ENCODE measurements at places on chromosomes 6 and 20. TPM values are rescaled to one million over a fixed set of nuclear protein-coding genes. Genes with fewer than 3 reads are reported as not detected.

- no peak overlapping the region for H3K27ac ChIP-seq
- no peaks in the 10 kb centered on the region for H3K36me3 ChIP-seq
- no peak for DNase-seq
- H3K27me3 ChIP-seq, result no peaks in the 10 kb centered on the region
- no peak overlapping the region for H3K4me3 ChIP-seq
These were observed 193.5 kb downstream of the UNC5CL start for GRCh38 chr6:40845553-40845952.

- H3K27me3 ChIP-seq, result peaks cover 10% of the 10 kb centered on the region
- no peak overlapping the region for H3K27ac ChIP-seq
- no peak for DNase-seq
- H3K4me1 ChIP-seq, result no peaks in the 10 kb centered on the region
These were observed 828 bp upstream of the SULF2 start for GRCh38 chr20:47785854-47786764.

- H3K36me3 ChIP-seq, result no peaks in the 10 kb centered on the region
- H3K4me1 ChIP-seq, result no peaks in the 10 kb centered on the region
- H3K27ac ChIP-seq, result no peak overlapping the region
- no peaks in the 10 kb centered on the region for H3K27me3 ChIP-seq
- DNase-seq, result no peak
- H3K4me3 ChIP-seq, result no peak overlapping the region
These were observed 149.0 kb downstream of the MYB start for GRCh38 chr6:135329851-135330803.

DNA sequence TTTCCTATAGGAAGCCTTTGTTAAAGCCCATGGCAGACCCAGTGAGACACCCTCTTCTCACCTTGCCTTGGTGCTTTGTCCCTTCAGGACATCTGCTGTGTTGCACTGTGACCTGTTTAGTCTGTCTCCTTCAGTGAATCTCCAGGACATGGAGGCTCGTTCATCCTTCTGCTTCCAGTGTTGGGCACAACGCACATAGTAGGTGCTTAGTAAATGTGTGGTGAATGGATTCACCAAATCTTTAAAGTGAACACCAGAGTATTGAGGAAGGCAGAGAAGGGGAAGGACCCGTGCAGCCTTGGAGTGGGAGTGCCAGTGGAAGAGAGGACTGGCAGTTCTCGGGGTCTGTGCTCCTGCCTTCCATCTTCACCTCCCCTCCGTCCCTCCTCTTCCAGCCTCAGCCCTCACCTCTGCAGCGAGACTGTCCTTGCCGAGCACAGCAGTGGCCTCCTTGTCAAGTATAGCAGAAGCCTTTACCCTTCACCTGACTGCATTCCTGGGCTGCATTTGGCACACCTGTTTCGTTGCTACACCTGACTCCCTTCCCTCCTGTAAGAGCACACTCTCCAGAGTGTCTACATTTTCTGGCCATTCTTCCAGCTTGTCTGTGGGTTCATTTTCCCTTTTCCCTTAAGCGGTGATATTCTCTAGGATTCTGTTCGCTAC lies 49.2 kb downstream of the ARID1B start:
- H3K27me3 ChIP-seq, result no peaks in the 10 kb centered on the region
- no peak for DNase-seq
- no peaks in the 10 kb centered on the region for H3K36me3 ChIP-seq
- H3K27ac ChIP-seq, result no peak overlapping the region

DNA sequence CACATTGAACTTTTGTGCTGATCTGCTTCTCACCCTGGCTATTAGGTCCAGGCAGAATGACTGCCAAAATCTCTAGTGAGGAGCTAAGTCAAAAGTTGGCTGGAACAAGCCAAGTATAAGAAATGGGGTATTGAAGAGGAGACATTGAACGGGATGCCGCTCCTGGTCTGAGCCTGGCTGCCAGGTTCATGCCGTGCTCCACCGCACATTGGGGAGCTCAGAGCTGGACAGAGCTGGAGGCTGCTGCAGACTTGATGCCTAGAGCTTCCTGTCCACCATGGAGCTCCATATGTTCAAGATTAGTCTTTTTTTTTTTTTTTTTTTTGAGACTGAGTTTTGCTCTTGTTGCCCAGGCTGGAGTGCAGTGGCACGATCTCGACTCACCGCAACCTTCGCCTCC lies 4.1 kb upstream of the IFT52 start:
- no peaks in the 10 kb centered on the region for H3K36me3 ChIP-seq
- H3K4me1 ChIP-seq, result peaks cover 12% of the 10 kb centered on the region
- H3K27me3 ChIP-seq, result no peaks in the 10 kb centered on the region
- DNase-seq, result no peak
- H3K27ac ChIP-seq, result no peak overlapping the region
- H3K4me3 ChIP-seq, result no peak overlapping the region

- no peak for DNase-seq
- no peak overlapping the region for H3K4me3 ChIP-seq
- no peaks in the 10 kb centered on the region for H3K36me3 ChIP-seq
- no peak overlapping the region for H3K27ac ChIP-seq
- no peaks in the 10 kb centered on the region for H3K4me1 ChIP-seq
- no peaks in the 10 kb centered on the region for H3K27me3 ChIP-seq
These were observed 20.2 kb downstream of the GPR6 start for GRCh38 chr6:109998159-109998785.

GRCh38 chr6:153302133-153302532 lies 171.1 kb upstream of the RGS17 start:
- no peaks in the 10 kb centered on the region for H3K27me3 ChIP-seq
- H3K36me3 ChIP-seq, result no peaks in the 10 kb centered on the region
- H3K4me1 ChIP-seq, result no peaks in the 10 kb centered on the region
- no peak overlapping the region for H3K27ac ChIP-seq
- no peak for DNase-seq

DNA sequence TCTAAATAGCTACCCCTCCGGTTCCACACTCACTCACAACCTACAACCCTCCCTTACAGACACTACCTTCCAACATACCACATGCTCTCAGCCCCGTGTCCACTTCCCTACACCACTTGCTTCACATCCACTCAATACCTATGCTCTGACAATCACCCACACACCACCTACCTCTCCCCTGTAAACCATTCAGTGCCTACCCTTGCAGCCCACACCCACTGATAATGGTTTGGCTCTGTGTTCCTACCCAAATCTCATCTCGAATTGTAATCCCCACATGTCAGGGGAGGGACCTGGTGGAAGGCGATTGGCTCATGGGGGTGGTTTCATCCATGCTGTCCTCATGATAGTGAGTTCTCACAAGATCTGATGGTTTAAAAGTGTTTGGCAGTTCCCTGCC lies 9.8 kb upstream of the ZNF343 start:
- no peaks in the 10 kb centered on the region for H3K27me3 ChIP-seq
- H3K36me3 ChIP-seq, result no peaks in the 10 kb centered on the region
- DNase-seq, result no peak
- no peak overlapping the region for H3K4me3 ChIP-seq

DNA sequence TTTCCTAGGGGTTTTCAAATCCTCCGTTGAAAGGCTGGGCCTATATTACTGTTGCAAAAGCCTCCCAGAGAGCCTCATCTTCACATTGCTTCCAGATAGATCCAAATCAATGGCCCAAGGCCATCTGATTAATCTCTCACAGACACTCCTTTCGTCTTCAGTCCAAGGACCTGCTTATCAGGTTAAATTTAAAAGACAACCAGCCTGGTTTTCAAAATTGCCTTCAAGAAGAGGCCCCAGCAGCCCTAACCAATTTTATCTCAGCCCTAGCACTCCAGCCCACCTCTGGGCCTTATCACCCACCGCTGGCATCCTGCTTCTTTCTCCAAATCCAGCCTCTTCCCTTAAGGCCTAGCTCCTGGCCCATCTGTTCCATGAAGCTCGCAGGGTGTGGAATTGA lies 15.5 kb upstream of the CCND3 start:
- H3K4me3 ChIP-seq, result no peak overlapping the region
- no peak for DNase-seq
- H3K27ac ChIP-seq, result no peak overlapping the region
- no peaks in the 10 kb centered on the region for H3K27me3 ChIP-seq

DNA sequence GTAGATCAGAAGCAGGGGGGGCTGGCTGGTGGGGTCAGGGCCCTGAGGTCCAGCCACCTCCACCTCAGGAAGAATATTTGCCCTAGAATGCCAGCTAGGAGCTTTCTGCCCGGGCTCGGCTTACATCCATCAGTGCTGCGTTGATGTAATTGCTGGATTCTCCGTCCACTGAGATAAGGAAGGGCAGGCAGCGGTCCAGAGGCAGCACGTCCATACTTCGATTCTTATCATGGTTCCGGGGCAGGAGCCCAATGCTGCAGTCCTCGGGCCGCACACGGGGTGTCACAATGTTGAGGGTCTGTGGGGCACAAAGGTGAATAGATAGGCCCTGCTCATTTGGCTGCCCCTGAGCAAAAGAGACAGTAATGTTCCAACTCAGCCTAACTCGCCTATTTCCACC lies 483.8 kb upstream of the CHD6 start:
- DNase-seq, result no peak
- H3K36me3 ChIP-seq, result no peaks in the 10 kb centered on the region

DNA sequence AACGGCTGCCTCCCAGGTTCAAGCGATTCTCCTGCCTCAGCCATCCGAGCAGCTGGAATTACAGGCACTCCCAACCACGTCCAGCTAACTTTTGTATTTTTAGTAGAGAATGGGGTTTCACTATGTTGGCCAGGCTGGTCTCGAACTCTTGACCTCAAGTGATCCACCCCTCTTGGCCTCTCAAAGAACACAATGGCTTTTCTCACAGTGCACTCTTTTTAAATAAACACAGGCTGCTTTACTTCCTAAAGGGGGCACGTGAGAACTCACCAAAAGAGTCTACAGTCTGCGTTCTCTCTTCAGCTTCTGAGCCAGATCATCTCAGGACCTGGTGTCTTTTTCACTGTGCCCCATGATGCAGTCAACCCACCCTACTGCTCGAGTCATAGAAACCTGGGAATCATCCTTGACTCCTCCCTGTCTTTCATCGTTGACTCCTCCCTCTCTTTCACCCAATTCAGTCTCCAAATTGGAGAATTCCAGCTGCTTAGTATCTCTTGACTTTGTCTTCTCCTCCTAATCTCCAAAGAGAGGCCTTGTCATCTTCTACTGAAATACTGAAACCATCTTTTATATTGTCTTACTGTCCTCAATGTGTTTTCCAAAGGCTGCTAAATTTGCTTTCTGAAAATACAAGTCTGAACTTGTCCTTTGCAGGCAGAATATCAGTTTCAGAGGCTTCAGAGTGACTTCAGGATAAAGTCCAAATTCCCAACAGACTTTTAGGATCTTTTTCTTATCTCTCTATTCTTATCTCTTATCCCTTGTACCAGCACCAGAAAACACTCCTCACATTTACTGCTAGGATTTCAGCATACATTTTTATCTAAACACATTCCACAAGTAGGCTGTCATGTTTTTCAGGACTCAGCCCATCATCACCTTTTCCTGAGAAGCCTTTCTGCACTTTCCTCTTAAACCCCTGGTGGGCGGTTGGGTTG lies 323.4 kb downstream of the SYNE1 start:
- H3K27ac ChIP-seq, result no peak overlapping the region
- no peaks in the 10 kb centered on the region for H3K27me3 ChIP-seq
- no peaks in the 10 kb centered on the region for H3K36me3 ChIP-seq
- no peak overlapping the region for H3K4me3 ChIP-seq
- H3K4me1 ChIP-seq, result peaks cover 11% of the 10 kb centered on the region
- no peak for DNase-seq

DNA sequence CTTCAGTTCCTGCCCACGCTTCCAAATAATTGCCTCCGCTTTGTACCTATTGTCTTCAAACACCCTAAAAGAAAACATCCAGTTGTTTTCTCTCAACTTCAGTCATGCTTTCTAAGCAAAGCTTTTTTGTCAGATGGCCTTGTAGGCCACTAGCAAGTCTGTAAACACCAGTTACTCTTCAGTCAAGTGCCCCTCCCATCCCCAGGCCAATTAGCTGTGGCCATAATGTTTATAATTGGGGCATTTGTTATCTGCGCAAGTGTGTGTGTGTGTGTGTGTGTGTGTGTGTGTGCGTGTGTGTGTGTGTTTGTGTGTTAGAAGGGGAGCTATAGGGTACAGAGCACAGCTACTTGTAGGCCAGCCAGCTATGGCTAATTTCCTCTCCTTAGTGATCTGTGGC lies 272.4 kb upstream of the MARCKS start:
- H3K4me3 ChIP-seq, result no peak overlapping the region
- no peak for DNase-seq
- H3K4me1 ChIP-seq, result no peaks in the 10 kb centered on the region
- no peaks in the 10 kb centered on the region for H3K27me3 ChIP-seq

- no peaks in the 10 kb centered on the region for H3K36me3 ChIP-seq
- no peaks in the 10 kb centered on the region for H3K27me3 ChIP-seq
- H3K4me1 ChIP-seq, result no peaks in the 10 kb centered on the region
- H3K4me3 ChIP-seq, result no peak overlapping the region
These were observed 77.3 kb downstream of the CHD6 start for GRCh38 chr20:41540918-41541317.

- no peaks in the 10 kb centered on the region for H3K4me1 ChIP-seq
- DNase-seq, result no peak
- no peaks in the 10 kb centered on the region for H3K36me3 ChIP-seq
- no peaks in the 10 kb centered on the region for H3K27me3 ChIP-seq
- no peak overlapping the region for H3K27ac ChIP-seq
These were observed 80.8 kb downstream of the BMP6 start for GRCh38 chr6:7806711-7807110.

DNA sequence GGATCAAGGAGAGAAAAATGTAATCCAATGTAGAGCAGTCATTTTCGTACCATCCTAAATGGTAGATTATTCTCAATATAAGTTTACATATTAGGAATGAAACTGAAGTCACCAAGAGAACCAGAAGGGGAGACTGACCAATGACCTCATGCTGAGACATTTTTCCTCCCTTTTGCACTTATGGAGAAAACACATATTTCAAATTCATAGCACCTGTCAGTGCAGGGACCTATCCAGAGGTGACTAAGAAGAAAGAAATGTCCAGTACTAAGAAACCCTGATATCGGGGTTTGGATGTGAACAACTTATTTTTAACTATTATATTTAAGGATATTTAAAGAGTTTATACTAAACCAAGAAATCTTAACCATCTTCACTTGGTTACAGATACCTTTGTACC lies 16.6 kb upstream of the LYRM2 start:
- H3K4me1 ChIP-seq, result no peaks in the 10 kb centered on the region
- no peak for DNase-seq
- H3K36me3 ChIP-seq, result peaks cover 24% of the 10 kb centered on the region
- H3K27ac ChIP-seq, result no peak overlapping the region
- H3K4me3 ChIP-seq, result no peak overlapping the region
- no peaks in the 10 kb centered on the region for H3K27me3 ChIP-seq

- H3K4me3 ChIP-seq, result no peak overlapping the region
- peaks cover 35% of the 10 kb centered on the region for H3K36me3 ChIP-seq
- H3K4me1 ChIP-seq, result no peaks in the 10 kb centered on the region
- no peaks in the 10 kb centered on the region for H3K27me3 ChIP-seq
- no peak overlapping the region for H3K27ac ChIP-seq
- DNase-seq, result no peak
These were observed 21.7 kb upstream of the MRPS10 start for GRCh38 chr6:42239333-42239732.

Gene PTP4A1
- polyA plus RNA-seq, result 54.3 TPM

Gene GPR6
- polyA plus RNA-seq, result not detected

Gene MOCS3
- 3.4 TPM for polyA plus RNA-seq

Gene GLP1R
- not detected for polyA plus RNA-seq

Gene CRISP3
- not detected for polyA plus RNA-seq

Gene THBS2
- polyA plus RNA-seq, result 0.03 TPM

Gene PHF10
- polyA plus RNA-seq, result 17.6 TPM

Gene CD2AP
- polyA plus RNA-seq, result 9.3 TPM

Gene RIPPLY2
- not detected for polyA plus RNA-seq

Gene RSPO3
- not detected for polyA plus RNA-seq

Gene C20orf202
- polyA plus RNA-seq, result not detected

Gene CGA
- not detected for polyA plus RNA-seq
